ENCODE measurements at places on chromosomes 6 and 20.

DNA sequence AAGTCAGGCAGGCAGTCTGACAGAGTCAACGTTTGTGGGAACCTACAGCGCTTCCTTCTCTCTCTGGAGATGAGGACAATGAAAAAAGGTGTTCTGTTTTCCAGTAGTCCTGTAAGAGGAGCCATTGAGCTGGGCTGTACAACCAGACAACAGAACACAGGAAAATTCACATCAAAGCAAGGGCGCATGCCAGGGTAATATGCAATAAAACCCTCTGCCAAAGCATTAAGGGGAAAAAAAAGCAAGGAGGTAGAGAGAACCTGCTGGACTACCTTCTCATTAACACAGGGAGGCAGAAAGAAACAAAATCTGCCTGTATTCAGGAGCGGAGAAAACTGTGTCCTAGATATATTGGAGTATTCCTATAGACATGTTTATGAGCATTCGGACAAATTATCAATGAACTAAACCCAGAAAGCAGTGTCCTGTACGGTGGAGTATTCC, 1.3 kb downstream of the RNF24 start:
- no peak for DNase-seq

GRCh38 chr6:135901774-135902524, 50.4 kb downstream of the PDE7B start:
- DNase-seq: no peak

GRCh38 chr6:74574794-74575193, 631.1 kb downstream of the COL12A1 start:
- DNase-seq: no peak

- no peak for DNase-seq
Measured at GRCh38 chr6:47424436-47424836, 53.2 kb upstream of the CD2AP start.

- no peak for DNase-seq
Measured at GRCh38 chr20:18802012-18802634, 11.5 kb upstream of the SCP2D1 start.

DNA sequence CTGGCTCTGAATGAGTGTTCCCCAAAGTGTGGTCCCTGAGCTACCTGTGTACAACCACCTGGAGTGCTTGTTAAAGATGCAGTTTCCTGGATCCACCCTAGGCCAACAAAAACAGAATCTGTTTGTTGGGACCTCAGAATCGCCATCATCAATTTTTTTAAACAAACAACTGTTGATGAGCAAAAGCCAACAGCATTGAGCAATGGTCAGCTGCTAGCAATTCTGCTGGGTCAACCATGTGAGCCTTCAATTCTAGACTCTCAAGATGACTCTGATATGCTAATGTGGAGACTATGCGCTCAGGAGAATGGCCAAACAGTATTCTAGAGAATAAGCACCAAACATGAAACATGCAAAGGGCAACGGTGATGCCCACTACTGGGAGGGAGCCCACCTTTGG, 64.4 kb upstream of the IYD start:
- DNase-seq: no peak

- DNase-seq: no peak
Measured at GRCh38 chr6:16762550-16763477, 1.6 kb upstream of the ATXN1 start.

DNA sequence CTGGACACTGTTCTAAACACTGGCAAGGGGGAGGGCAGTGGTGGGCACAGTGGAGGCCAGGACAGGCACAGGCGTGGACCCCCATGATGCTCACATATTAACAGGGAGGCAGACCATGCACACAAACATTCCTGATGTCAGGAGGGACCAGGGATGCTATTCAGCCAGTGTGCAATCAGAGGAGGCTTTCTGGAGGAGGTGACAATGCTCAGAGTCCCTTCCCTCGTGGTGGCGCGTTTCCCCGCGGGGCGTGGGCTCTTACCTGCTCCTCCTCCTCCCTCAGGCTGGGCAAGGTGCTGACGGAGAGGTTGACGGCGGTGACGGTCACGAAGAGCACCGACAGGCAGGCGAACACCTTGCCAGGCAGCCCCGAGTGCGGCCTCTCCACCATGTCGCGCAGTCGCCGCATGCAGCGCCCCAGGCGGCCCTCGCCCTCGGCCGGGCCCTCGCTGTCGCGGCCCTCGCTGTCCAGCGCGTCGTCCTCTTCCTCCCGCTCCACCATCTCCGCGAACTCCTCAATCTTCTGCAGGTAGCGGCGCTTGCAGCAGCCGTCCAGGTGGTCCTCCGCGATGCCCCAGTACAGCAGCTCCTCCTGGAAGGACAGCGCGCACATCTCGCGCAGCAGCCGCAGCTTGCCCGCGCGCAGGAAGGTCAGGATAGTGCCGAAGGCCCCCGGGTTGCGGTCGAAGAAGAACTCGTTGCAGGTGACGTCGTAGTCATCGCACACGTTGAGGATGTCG, 13.4 kb downstream of the KCNG1 start:
- no peak for DNase-seq
